ENCODE measurements at places on chromosomes 7 and 10.
A peak's percentile ranks its signal among the peaks of the same experiment; 100 is the strongest.

DNA sequence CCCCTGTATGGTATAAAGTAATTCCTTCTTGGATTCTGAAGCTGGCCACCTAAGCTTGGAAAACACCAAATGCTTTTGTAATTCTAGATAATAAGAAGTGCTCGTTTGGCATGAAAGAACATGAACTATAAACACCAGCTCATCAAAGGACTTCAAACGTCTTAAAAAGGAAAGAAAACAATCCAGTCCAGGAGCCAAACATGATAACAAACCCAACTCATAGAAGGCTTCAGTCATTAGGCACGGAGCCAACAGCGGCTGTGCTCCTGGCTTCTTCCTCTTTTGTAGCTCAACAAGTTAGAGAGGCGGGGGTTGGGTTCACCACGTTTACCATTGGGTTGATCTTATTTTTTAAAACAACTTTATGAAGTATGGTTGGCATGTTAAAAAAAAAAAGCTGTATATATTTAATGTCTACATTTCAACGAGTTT lies 56.4 kb upstream of the ECHDC3 start:
- DNase-seq = peak; percentile 20

DNA sequence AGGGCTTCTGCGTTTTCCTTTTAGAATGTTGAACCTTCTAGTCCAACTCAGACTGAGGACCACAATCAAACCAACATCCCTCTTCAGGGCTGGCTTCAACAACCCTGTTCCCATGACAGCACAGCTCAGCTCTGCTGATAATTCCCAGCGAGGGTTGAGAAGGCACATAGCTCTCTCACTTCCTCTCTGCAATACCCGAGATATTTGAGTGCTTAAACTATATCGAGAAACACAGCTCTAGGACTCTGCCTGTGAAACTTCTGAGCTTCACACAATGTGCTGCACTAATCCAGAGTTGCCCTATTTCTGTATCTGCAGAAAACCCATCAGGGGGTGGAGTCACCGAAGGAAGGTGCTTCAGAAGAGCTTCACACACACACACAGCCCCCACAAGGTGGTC lies 1.6 kb upstream of the ADARB2 start:
- DNase-seq = no peak

- no peak for DNase-seq
Observed at GRCh38 chr10:91171485-91171884, 49.0 kb upstream of the PCGF5 start.

DNA sequence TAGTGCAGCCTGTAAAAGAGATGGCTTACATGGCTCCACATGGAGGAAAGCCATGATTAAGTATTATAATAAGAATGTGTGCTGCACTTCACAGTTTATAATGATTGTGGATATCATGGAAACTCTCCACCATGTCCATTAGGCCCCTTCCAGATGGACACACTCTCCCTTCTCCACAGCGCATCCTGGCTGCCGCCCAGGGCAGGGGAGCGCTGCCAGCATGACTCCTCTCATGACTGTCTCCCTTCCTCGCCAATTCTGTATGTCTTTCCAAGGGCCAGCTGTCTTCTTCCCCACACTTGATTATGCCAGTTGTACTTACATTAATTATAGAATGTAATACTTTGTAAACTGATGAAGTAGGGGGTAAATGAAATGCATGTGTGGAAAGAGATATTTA lies 259.3 kb upstream of the TMEM72 start:
- no peak for DNase-seq

DNA sequence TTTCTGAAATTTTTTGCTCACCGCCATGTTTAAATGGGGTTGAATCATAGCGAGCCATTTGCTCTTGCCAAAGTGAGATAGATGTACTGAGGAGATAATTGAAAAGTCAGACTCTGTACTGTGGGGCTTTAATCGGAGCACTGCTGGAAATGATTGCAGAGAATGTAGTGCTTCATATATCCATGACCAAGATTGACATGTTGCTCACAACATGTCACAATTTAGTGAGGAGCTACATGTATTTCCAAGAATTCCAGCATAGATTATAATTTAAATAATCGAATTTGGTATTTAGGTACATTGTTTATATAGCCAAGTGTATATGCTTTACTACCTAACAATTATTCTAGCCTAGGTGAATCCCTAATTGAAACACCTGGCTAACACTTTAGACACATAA lies 66.5 kb downstream of the PODXL start:
- DNase-seq = no peak

DNA sequence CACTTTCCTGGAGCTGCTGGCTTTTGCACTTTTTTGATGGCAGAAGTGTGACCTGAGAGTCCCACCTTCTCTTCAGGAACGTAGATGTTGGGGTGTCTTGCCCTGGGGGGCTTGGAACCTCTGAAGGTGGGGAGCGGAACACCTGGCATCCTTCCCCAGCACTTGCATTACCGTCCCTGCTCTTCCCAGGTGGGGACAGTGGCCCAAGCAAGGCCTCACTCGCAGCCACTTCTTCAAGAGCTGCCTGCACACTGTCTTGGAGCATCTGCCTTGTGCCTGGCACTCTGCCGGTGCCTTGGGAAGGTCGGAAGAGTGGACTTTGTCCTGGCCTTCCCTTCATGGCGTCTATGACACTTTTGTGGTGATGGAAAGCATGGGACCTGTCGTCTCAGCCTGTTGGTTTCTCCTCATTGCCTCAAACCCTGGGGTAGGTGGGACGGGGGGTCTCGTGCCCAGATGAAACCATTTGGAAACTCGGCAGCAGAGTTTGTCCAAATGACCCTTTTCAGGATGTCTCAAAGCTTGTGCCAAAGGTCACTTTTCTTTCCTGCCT lies 31.1 kb downstream of the PFKFB3 start:
- no peak for DNase-seq

GRCh38 chr10:78341953-78342614 lies 308.4 kb downstream of the RPS24 start:
- DNase-seq = no peak

GRCh38 chr10:11424456-11425295 lies 186.8 kb downstream of the USP6NL start:
- DNase-seq = no peak

DNA sequence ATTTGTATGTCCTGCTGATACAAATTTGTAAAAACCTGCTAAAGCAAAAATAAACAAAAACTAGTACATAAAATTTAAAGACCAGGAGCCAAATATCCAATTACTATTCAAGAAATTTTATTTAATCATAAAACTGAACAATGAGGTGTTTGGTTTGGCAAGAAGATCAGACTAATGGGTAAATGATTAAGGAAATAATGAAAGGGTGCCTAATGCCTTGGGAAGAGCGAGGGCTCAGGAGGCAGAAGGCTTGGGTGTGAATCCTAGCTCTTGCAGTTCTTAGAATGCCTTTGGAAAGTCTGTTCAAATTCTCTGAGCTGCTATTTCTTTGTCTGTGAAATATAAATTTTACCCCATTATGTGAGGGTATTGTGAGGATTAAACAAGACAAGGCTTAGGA lies 32.4 kb downstream of the NAPEPLD start:
- DNase-seq = no peak

DNA sequence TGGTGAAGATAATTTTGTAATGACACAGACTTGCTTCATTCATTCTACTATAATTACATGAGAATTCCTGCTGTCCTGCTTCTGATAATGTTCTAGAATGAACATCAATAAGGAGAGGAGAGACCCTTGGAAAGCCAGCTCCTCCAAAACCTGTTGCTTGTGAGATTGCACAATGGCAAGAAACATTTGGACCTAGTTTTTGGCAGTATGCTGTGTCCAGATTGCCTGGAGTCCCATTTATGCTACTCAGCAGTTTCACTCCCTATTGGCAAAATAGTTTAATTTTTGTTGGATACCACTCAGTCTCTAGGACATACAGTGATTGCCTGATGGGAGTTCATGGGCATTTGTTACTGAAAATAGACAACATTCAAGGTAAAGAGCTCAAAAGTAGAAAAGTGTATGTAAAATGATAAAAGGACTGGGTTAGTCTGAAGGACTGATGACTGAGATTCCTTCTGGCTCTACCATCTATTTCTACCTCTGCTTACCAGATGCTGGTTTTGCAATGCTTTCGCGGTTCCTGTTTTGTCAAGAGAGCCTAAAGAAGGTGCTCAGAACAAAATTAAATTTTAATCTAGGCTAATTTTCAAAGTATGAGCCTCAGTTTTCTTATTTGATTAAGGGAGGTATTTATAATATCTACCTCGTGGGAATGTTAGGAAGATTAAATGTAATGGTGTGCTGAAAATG lies 8.0 kb upstream of the ACTR3B start:
- DNase-seq = no peak

DNA sequence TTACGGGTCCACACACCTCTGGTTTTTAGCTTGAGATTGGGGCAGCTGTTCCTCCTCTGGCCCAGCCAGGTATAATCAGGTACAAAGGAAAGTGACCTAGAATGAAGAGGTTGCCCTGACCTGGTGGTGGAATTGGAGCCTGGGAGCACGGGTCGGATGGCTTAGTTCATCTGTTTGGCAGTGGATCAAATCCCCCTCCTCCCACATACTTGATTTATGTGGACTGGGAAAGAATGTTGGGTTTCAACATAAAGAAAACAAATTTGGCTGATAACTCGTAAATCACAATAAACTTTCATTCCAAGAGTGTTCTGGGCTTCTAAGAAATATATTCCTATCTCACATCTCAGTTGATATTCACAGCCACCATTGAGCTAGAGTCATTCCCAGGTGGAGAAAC lies 186.8 kb downstream of the CUX1 start:
- DNase-seq = no peak

GRCh38 chr10:85645053-85645452 lies 721.5 kb downstream of the GRID1 start:
- DNase-seq = no peak

GRCh38 chr7:126803060-126803665 lies 449.6 kb downstream of the GRM8 start:
- DNase-seq = no peak

DNA sequence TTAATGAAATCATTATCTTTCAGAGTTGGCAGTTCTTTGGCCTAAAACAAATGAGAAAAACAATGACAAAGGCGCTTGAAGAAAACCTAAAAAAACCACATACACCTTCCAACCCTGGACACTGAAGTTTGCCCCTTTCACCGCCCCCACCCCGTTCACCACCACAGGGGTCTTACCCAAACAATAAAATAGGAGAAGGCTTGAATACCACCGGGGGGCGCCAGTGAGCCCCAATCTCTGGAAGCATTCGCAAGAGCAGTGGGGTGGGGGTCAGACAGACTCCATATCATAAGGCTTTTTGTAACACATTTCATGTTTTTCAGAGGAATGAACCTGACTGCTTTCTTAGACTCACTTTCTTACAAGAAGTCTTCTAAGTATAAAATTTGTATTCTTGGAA lies 163.6 kb downstream of the PIP4K2A start:
- no peak for DNase-seq

GRCh38 chr7:139180700-139181311 lies 50.2 kb upstream of the UBN2 start:
- DNase-seq = no peak

DNA sequence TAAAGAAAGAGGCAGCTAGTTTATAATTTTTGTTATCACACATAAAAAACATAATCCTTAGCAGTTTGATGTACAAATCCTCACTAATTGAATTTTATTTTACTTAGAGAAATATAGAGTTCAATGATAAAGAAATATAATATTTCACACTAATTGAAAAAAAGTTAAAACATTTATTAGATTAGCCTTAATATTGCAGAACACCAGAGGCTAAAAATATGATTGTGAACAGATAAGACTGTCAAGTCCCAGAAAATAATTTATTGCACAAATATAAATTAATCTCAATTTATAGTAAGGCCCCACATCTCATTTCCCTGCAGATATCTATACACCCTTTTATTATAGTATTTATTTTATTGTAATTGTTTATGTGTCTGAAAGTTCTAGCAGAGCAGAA lies 690.8 kb upstream of the PHF14 start:
- DNase-seq = no peak

- no peak for DNase-seq
Observed at GRCh38 chr10:104033401-104033930, 52.2 kb downstream of the COL17A1 start.

DNA sequence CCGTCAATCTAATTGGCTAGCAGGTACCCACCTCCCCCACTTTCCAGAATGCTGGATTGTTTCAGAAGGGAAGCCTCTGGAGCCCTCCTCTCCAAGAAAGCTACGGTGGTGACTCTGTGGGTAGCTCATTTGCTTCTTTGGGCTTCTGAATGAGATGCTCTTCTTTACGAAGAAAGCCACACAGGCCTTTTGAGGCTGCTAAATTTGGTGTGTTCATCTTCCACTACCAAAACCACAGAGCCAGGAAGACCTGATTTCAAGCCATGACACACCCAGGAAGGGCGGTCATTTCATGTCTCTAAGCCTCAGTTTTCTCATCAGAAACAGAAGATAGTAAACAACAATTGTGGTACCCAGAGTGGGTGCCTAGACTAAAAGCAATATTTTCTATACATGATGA lies 901.2 kb downstream of the KCNMA1 start:
- DNase-seq = no peak

DNA sequence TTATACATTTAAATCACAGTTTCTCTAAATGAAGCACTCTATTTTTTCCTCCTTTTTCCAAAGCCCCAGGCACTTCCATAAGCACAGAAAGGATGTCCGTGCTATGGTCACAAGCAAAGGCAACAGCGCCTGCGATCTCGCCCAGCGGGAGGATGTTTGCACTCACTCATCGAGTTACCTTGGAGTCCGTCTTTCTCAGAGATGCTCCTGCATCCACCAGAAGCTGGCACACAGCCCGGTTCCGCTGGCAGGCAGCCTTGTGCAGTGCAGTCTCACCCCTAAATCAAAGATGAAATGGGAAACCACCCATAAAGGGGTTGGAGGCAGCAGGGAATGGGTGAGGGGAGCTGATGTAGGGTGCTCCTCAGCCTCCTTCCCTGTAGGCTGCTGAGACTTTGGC lies 51.9 kb upstream of the PTN start:
- DNase-seq = no peak

DNA sequence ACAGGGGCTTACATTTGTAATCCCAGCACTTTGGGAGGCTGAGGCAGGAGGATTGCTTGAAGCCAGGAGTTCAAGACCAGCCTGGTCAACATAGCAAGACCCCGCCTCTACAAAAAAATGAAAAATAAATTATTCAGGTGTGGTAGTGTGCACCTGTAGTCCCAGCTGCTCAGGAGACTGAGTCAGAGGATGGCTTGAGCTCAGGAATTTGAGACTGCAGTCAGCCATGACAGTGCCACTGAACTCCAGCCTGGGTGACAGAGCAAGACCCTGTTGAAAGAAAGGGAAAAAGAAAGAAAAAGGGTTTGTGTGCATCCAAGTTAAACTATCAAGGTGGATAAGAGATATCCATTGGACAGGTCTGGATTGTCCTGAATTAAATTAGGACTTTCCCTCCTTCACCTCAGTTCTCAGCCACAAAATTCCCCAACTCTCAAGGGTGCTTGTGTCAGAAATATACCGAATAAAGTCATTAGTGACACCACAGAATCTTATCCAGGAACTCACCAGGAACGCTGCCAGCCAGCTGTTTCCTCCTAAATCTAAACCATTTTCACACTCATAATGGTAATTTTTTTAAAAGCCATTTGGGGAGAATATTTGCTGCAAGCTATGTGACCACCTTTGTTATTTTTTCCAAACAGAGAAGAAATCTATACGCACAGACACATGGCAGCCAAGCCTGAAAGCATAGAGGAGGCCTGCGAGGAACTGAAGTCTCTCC lies 12.0 kb downstream of the AFAP1L2 start:
- DNase-seq = no peak

- DNase-seq = no peak
Observed at GRCh38 chr7:226281-226895, 34.0 kb downstream of the FAM20C start.
